ENCODE measurements at places on chromosomes 5 and 9.
A peak's percentile ranks its signal among the peaks of the same experiment; 100 is the strongest.

DNA sequence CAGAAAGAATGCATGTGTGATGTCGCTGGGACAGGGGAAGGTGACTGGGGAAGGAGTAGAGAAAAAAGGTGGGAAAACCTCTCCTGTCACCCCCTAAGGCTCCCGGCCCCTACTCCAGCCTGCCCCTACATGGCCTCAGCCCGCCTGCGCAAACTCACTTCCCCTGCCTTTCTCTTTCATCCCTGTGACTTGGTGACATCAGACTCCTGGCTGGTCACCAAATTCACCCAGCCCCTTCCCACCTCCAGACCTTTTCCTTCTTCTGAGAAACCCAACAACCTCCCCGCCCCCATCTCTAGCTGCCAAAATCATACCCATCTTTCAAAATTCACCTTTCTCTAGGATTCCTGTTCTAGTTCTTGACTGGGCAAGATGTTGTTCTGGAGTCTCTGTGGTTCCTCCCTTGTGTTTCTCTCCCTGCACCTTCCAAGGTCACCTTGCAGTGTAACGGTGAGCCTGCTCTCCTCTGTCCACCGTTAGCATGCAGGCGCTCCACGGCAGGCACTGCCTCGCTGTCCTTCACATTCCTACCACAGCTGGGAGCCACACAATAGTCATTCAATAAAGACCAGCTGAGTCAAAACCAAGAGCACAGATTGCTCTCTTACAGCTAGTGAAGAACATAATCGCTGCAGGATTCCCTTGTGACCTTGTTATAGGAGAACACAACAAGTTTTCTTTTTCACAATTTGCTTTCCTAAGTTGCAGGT lies 134.5 kb downstream of the FANCC start:
- no peak for DNase-seq

DNA sequence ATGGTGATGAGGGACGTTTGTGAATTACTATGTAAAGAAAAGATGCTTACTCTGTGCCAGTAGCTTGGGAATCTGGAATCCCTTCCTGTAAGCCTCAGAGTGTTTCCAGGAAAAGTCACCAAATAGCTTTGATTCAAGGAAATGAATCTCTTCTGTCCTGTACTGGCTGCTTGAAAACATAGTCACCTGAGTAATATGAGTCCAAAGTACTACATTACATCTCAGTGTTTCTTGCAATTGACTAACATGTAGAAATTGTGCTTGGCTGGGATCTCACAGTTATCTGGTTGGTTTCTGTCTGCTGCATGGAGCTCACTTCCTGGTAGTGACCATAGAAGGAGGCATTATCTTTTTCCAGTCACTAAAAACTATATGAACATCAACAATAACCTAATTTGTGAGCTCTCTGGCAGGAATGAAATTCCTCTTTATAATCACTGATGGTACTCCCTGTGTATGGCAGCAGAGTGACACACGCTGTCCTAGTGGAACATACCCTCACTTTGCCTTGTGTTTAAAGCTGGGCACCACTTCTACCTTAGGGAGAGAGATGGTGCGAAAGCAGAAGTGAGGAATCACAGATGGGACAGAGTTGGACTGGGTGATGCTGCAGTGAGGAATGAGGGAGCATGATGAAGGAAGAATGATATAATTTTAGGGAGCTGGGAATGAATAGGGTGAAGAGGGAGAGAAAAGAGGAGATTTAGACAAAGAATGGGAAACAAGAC lies 568.5 kb downstream of the RAB3C start:
- no peak for DNase-seq

GRCh38 chr5:67361932-67362729 lies 165.5 kb upstream of the CD180 start:
- DNase-seq, result peak; percentile 73

GRCh38 chr5:62457071-62457470 lies 44.5 kb downstream of the IPO11 start:
- no peak for DNase-seq

DNA sequence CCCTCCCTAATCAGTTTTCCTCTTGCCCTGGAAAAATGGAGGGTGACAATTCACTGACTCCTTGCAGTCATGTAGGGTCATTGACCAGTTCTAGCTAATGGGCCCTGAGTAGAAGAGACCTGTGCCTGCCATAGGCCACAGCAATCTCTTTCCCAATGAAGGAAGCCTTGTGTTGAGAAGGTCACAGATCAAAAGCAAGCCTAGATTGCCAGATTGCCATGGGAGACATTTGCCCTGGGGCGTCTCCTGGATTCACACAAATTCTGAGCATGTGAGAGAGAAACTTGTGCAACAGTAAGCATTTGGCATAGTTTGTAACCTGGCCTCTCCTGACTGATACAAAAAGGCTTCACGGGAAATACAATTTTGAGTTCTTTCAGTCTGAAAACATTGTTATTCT lies 148.0 kb downstream of the NUDT12 start:
- no peak for DNase-seq

- peak; percentile 67 for DNase-seq
Observed at GRCh38 chr9:38700695-38701094, 19.2 kb downstream of the FAM240B start.

DNA sequence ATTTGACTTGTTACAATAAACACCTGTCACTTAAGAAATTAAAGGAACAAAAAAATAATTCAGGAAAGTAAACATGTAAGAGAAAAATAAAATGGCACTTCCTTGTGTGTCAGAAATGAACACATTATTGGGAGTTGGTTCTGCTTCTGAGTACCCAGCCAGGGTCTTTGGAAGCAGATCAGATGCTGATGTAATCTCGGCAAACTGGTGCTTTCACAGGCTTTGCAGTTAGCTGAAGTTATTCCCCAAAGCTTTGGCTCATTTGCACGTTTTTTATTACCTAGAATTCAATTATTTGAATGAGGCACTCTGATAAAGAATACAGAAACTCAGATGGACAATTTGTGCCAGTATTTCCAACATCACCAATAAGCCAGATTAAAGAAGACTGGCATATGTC lies 10.9 kb downstream of the CDH18 start:
- DNase-seq, result no peak

GRCh38 chr5:168867241-168867640 lies 288.1 kb upstream of the PANK3 start:
- DNase-seq, result no peak

GRCh38 chr5:38845526-38846378 lies at the start of gene OSMR:
Gene OSMR (plus strand): TSS chr5:38846012. CDS start chr5:38869045, 23,033 bp downstream.
- DNase-seq, result peak; percentile 96

DNA sequence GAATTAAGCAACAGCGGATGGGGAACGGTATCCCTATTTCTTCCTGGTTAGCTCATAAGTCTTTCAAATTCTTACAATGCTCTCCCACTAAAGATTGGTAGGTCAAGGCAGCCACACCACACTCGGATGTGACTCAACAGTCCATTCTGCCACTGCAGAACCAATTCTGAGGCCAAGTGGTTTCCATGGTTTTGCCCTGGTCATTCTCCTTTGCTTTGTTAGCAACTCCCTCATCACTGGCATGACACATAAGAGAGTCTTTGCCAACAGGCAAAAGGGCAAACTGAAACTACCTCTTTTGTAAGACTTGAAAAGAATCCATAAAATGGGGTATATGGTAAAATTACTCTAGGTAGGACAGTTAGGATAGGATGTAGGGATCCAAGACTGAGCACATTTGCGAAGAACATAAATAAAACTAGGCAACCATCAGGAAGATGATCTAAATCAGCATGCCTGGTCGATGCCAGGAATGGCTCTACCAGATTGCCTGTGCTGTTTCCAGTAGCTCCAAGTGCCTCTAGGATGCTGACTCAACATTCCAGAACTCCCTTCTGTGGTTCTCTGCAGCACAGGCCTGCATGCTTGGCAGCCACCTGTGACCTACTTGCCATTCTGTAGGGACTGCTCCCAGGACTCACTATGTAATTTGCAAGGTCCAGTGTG lies 105.4 kb downstream of the DCP2 start:
- peak; percentile 50 for DNase-seq

DNA sequence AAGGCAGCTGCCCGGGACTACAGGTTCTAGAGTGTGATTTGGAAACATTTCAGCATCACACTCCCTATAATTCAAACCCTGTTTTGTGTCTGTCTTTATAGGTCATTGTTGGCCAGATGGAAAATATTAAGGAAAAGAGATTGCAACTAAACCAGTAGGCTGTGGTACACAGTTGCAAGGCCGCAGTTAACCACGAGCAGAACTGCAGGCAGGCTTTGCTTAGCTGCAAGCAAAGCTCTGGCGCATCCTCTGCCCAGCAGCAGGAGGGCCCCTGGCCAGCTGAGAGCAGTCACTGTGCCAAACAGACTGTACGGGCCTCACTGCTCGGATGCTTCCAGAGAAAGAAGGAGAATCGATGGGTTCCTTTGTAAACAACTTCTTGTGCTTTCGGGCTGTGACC lies 204.5 kb downstream of the DENND1A start:
- DNase-seq, result peak; percentile 31

DNA sequence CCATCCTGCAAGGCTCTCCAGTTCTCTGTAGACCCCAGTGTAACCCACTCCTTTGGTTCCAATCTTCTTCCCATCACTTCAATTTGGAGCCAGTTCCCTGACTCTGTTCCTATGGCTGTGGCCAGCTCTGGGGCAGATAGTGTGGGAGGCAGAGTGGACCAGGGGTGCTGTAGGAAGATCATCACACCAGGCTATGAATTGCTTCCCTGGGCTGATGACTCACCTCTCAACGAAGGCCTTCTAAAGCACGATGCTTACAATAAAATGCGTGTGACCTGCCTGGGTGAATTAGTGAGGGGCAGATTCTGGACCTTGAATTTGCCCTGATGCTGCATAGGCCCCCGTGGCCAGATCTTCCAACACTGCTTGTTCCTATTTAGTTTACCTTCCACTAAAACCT lies 289.7 kb downstream of the FBXL7 start:
- no peak for DNase-seq

- DNase-seq, result no peak
Observed at GRCh38 chr5:66438087-66438486, 158.1 kb upstream of the MAST4 start.

- DNase-seq, result no peak
Observed at GRCh38 chr9:70988551-70988950, 132.9 kb downstream of the TRPM3 start.

GRCh38 chr5:158530115-158530514 lies 569.6 kb downstream of the EBF1 start:
- DNase-seq, result no peak

DNA sequence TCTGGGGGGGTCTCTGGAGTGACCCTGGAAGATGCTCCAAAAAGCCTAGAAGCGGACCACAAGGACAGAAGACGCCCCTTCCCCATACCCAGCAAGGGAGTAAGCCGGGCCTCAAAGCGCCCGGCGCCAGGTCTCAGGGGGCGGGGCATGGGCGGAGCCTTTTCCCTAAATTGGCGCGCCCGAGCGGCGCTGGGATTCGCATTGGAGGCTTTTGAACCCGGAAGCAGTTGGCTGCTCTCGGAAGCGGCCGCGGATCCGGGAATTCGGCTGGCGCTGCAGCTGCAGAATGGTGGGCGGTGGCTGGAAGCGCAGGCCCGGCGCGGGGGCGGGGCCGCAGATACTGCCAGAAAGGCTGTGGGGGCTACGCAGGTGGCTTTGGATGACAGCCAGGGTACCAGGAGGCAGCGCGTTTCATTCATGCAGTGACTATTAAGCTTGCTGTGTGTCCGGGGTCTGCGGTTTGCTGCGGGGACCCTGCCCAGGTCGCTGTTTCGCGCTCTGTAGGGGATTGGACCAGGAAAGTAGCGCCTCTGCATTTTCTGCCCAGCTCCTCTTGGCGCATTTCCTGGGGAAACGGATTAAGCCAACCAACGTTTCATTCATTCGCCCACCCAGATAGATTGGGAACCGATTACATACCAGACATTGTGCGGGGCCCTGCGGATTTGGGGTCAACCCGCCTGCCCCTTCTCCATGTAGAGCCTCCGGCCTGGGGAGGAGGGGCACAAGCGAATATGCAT lies 83.0 kb upstream of the FREM1 start:
- DNase-seq, result peak; percentile 42

- no peak for DNase-seq
Observed at GRCh38 chr5:105501315-105501714, 1938.7 kb upstream of the NUDT12 start.

GRCh38 chr5:154945695-154946301 lies 4.9 kb downstream of the MRPL22 start:
- no peak for DNase-seq

- DNase-seq, result no peak
Observed at GRCh38 chr5:110377943-110378342, 348.5 kb downstream of the TMEM232 start.

GRCh38 chr5:155167736-155168135 lies 154.2 kb downstream of the KIF4B start:
- no peak for DNase-seq

DNA sequence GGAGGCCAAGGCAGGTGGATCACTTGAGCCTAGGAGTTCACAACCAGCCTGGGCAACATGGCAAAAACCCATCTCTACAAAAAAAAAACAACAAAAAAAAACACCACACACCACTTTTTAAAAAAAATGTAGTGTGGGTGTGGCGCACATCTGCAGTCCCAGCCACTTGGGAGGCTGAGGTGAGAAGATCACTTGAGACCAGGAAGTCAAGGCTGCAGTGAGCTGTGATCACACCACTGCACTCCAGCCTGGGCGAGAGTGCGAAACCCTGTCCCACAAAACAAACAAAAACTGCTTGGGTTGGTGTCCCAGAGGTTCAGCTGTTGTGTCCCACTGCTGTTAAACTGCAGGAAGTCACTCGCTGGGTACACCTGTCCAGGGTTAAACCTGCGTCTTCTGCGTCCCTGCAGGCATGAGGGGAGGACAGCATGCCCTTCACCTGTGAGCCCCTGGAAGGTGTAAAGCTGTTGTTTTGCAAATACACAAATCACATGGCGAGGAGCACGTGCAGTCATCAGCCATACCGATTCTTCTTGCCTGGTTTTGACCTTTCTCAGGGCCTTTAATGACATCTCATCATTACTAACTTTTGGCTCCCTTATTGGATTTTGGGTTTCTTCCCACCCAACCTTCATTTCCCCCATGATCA lies 29.3 kb upstream of the CLPTM1L start:
- DNase-seq, result no peak

- no peak for DNase-seq
Observed at GRCh38 chr9:114382699-114383520, 4.9 kb downstream of the AKNA start.

- DNase-seq, result no peak
Observed at GRCh38 chr5:143182901-143183820, 220.3 kb downstream of the NR3C1 start.

DNA sequence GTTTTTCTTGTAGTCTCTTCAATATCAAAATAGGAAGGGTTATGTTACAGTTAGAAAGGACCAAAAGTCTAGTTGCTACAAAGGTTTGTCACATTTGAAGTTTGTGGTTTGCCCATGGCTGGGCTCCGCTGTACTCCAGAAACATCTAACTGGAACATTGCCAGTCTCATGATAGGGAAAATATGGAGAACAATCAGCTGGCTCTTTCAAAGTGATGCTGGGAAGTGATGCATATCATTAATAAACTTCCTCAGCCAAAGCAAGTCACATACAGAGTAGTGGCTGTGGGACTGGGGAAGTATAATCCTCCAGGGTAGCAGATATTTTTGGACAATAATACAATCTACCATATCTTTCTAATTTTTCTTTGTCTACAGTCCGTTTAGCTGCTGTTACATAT lies 8.8 kb downstream of the BTF3 start:
- no peak for DNase-seq

DNA sequence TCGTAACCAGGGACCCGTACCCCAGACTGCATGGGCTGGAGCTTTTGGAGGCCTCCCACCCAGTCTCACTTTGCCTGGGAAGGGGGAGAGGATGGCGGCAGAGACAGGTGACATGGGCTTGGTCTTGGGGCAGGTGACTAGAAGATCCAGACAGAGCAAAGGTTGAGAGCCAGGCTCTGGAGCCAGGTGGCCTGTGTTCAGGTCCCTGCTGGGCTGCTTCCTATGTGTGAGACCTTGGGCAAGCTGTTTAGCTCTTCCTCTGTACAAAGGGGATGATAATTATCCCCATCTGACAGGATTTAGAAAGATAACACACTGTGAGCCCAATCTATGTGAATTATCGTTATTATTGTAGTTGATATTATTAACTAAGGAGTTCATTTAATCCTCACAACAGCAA lies 16.1 kb upstream of the NDST1 start:
- no peak for DNase-seq
